ENCODE measurements at places on chromosomes 6 and 20. TPM values are rescaled to one million over a fixed set of nuclear protein-coding genes. Genes with fewer than 3 reads are reported as not detected.

Gene MAP1LC3A
- 0.69 TPM for total RNA-seq

Gene EYS
- not detected for total RNA-seq

Gene MYB
- total RNA-seq = 21.3 TPM

Gene TNFAIP3
- total RNA-seq = 229 TPM

Gene SSTR4
- not detected for total RNA-seq

Gene LY86
- total RNA-seq = 77.3 TPM

Gene LMBRD1
- 20.0 TPM for total RNA-seq

Gene PAX1
- total RNA-seq = not detected

- DNase-seq = peak; percentile 13
Measured at GRCh38 chr6:85923013-85923430, 280.3 kb upstream of the SYNCRIP start.

DNA sequence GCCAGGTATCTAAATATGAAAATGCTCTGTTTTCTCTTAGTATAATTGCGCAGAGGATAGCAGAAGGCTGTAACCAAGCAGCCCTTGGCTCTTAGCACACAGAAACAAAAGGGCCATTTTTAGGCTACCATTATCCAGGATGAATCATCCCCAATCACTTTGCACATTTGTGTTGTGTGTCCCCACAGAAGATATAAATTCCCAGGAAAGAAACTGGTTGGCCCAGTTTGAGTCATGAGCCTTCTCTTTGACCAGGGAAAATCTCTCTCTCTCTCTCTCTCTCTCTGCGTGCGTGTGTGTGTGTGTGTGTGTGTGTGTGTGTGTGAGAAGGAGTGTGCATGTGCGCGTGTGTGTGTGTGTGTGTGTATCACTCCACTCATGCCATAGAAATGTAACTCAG, 178.5 kb downstream of the FRK start:
- DNase-seq = no peak

- DNase-seq = no peak
Measured at GRCh38 chr6:63427951-63428350, 108.2 kb upstream of the LGSN start.

DNA sequence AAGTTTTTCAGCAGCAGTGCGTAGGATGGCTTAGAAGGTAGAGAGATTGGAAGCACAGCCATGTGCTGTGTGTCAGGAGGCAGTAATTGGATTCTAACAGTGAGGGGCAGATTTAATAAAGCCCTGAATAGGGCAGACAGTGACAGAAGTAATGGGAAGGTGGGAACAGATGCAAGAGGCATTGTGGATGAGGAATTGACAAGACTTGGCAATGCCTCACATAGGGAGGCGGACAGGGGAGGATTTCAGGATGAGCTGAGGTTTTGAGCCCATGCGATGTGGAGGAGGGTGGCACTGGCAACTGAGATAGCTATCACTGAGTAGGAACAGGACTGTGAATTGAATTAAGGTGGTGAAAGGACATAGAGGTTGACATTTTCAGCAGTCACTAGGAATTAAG, 262.2 kb upstream of the FLRT3 start:
- DNase-seq = no peak

GRCh38 chr20:33296206-33296605, 13.2 kb downstream of the BPIFB1 start:
- no peak for DNase-seq

GRCh38 chr6:44276667-44277640, 6.7 kb downstream of the TMEM151B start:
- DNase-seq = no peak

DNA sequence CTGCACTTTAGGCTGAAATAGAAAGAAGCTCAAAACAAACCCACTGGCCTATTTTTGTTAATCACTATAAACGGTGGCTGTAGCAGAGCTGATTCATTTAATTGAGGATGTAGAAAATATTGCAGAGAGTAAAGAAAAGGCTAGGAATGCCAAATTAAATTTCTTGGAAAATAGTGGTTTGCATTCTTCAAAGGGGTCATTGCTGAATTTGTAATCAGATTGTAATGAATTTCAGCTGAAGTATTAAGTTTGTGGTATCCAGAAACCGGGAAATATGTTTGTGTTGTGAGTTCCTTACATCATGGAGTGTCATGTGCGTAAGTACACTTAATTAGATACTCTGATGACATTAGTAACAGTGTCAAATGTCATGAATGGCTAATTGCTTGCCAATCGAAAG, 203.0 kb downstream of the SAMD5 start:
- no peak for DNase-seq

GRCh38 chr6:132122871-132123270, 171.7 kb upstream of the CCN2 start:
- DNase-seq = no peak

GRCh38 chr20:63061051-63061770, 54.4 kb upstream of the BHLHE23 start:
- DNase-seq = no peak

GRCh38 chr20:63807654-63808053, 23.4 kb downstream of the ZBTB46 start:
- DNase-seq = no peak

DNA sequence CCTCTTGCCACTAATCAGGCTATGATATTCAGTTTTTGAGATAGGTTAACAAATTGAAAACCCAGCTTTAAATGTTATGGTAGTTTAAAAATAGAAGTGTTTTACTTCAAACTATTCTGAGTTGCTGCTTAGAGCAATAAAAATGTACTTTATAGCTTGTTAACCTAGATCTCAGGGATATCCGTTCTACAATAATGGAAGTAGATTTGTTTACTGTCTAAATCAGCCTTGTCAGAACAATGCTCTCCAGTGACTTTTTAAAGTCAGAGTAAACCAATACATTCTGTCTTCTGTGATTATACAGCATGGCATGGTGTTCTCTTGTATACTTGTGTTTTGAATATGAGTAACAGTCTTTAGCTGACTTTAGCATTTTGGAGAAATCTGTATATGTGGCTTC, 161.5 kb downstream of the PACRG start:
- DNase-seq = no peak

DNA sequence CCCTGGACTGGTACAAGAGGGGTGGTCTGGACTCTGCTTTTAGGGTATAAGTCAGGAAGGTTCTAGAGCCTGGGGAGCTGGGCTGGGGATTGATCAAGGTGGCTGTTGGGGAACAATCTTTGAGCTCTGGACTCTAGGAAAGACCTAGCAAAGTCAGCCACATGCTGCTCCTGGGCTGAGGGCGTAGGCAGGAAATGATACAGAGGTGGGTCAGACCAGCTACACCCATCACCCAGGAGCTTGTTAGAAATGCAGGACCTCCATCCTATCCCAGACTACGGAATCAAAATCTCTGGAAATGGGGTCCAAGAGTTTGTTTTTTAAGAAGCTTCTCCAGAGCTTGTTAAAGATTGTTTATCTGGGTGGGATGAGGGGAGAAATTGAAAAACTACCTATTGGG, 9.4 kb downstream of the ADTRP start:
- no peak for DNase-seq

DNA sequence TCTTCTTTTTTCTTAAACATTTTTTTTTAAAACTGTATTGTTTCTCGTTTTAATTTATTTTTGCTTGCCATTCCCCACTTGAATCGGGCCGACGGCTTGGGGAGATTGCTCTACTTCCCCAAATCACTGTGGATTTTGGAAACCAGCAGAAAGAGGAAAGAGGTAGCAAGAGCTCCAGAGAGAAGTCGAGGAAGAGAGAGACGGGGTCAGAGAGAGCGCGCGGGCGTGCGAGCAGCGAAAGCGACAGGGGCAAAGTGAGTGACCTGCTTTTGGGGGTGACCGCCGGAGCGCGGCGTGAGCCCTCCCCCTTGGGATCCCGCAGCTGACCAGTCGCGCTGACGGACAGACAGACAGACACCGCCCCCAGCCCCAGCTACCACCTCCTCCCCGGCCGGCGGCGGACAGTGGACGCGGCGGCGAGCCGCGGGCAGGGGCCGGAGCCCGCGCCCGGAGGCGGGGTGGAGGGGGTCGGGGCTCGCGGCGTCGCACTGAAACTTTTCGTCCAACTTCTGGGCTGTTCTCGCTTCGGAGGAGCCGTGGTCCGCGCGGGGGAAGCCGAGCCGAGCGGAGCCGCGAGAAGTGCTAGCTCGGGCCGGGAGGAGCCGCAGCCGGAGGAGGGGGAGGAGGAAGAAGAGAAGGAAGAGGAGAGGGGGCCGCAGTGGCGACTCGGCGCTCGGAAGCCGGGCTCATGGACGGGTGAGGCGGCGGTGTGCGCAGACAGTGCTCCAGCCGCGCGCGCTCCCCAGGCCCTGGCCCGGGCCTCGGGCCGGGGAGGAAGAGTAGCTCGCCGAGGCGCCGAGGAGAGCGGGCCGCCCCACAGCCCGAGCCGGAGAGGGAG, 580 bp downstream of the VEGFA start:
- no peak for DNase-seq

GRCh38 chr6:16180696-16181438, 52.0 kb downstream of the MYLIP start:
- DNase-seq = no peak

DNA sequence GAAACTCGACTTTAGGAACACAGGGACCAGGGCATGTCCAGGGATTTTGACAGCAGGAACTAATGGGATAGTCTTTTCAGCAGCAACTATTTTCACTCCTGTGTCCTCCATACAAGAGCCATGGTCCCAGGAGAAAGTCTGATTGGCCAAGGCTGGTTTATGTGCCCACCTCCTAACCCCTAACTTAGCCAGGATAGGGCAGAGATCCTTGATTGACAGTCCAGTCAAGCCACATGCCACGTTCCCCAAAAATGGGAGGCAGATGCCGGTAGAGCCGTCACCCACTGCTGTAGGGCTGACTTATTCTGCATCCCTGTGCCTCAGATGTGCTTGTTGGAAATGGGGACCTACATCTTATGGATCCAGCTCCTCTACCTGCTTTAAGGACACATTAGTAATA, 22.3 kb downstream of the SLC2A10 start:
- no peak for DNase-seq

GRCh38 chr6:158784505-158784904, 34.7 kb downstream of the EZR start:
- no peak for DNase-seq

DNA sequence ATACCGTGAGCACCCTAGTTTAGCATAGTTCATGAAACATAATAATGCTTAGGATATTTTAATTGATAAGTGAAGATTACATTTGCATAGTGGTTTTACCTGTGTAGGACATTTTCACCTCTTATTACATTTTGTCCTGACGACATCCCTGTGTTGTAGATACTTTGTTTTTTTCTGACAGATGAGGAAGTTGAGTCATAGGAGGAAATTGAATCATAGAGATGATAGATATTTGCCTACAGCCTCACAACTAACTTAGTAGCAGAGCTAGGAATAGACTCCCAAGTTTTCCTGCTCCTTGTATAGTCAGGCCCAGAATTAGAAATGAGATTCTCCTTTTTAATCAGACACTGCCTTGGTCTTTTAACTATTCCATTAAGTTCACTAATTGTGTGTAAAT, 100.5 kb upstream of the SUPT3H start:
- DNase-seq = no peak

DNA sequence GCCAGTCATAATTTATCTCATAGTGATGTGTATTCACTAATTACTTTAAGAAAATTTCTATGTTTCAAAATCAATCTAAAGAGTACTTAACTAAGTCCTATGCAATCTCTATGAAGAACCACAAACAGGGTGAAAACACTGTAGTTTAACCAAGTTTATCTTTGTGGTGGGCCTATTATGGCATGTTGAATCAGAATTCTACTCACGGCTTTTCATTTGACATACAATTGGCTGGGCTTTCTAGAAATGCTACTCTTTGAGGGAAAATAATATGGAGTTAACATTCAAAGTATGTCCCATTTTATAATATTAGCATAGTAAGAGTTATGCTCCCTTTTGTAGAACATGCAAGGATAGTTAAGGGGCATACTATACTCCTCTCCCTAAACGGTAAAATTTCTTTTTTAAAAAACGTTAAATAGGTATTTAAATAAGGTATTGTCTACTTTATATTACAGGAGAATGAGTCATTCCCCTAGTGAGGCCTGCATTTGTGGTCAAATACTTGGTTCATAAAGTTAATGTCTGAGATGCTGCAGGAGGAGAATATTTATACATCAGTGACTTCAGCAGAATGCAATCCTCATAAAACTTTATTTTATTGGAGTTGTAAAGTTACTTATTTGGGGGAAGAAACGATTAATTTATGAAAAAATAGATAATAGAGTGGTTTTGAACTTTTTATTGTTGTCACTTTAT, 1.8 kb downstream of the MOXD1 start:
- no peak for DNase-seq

- DNase-seq = no peak
Measured at GRCh38 chr6:87903323-87903722, 144.3 kb upstream of the SPACA1 start.

DNA sequence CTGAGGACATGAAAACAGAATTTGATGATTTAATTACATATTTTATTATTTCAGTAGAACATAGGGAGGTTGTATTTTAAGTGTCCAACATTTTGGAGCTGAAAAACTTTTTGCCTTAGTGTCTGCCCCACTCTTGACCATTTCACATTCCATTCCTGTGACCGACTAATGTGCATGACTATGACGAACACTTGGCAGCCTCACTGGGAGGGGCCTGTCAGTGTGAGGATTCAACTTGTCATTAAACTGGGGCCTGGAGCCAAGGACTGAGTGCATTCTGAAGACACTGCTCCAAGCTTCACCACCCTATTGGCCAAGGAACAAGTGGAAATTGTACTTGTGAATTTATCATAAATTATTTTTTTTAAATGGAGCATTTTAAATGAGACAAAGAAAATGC, 661.3 kb downstream of the BCKDHB start:
- DNase-seq = no peak

Data from GM12878 (cell line).